AML-193 (cell line): ENCODE measurements at places on chromosomes 5 and 9.

GRCh38 chr5:78903861-78904260 lies 81.2 kb downstream of the ARSB start:
- DNase-seq, result no peak

GRCh38 chr9:15499139-15499538 lies 11.6 kb downstream of the PSIP1 start:
- DNase-seq, result no peak

DNA sequence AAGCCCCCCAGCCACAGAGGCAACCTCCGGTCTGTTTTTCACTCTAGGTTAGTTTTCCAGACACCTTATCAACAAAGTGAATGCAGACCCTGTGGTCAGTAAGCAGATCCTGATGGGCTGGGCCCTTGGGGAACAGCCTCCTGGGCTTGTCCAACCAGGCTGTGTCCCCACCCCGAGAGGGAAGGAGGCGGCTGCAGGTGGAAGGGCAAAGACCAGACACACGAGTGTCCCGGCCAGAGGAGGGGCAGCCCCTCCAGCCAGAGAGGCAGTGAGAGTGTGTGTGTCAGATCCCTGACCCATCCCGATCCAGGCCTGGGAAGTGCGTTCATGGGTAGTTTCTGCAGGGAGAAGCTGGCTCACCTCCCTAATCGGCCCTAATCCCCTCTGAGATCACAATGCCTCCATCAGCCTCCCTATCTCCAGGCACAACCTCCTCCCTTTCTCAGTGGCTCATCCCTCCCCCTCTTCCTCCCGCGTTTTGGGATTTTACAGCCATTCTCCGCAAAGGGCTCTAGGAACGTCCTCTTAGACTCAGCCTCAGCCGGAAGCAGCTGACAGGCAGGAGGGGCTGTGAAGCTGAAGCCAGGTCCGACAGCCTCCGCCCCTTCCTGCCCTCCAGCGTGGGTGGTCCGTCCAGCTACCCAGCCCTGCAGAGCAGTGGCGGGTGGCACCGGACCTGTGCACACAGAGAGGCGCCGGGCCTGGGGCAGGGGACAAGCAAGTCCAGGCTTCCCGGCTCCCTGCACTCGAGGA lies 9.7 kb downstream of the SLC12A7 start:
- DNase-seq, result no peak

- no peak for DNase-seq
Measured at GRCh38 chr5:60927450-60927849, 17.4 kb downstream of the ERCC8 start.

GRCh38 chr9:104740621-104741020 lies 6.9 kb upstream of the NIPSNAP3A start:
- DNase-seq, result no peak
